ENCODE measurements at places on chromosomes 12 and 14. TPM values are rescaled to one million over a fixed set of nuclear protein-coding genes. Genes with fewer than 3 reads are reported as not detected.

PRPF40B gene
- 72.6 TPM for total RNA-seq

- DNase-seq: no peak
Measured at GRCh38 chr14:104393898-104394381, 185.6 kb upstream of the C14orf180 start.

TAS2R42 gene
- total RNA-seq: not detected

LMNTD1 gene
- total RNA-seq: not detected

DNA sequence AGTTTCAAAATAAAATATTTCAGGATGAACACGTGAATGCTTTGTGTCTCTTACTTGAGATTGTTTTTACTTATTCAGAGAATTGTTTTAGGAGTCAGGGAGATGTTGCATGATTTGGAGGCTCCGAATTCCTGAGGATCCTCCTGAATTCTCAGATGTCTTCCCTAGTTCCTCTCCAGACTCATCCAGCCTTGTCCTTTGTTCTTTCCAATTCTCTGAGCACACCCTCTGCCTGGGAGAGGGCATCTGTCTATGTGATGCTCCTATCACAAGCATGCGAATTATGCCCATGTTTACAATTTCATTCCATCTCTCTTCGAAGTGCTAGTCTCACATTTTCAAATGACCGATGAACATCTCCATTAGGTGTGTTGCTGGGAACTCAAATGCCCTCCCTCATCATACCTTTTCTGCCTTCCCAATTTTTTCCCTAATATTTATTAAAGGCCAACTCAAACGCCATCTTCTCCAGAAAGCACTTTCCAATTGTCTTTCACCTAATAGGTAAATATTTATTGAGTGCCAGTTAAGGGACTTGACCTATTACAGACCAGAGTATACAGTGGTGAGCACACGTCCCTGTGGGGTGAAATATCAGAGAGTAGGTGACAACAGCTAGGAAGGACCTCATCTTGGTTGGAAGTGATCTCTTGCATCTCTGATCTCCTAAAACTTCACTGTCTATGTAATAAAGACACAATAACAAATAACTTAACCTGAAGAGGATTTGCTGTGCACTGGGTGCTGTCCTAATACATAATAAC, 64.4 kb downstream of the ARF6 start:
- no peak for DNase-seq
